ENCODE measurements at places on chromosomes 2 and 18. TPM values are rescaled to one million over a fixed set of nuclear protein-coding genes. Genes with fewer than 3 reads are reported as not detected.

The MC5R gene
- total RNA-seq = 0.61 TPM

The FOXD4L1 gene
- total RNA-seq = 0.24 TPM

The FARSB gene
- 13.5 TPM for total RNA-seq

The AMER3 gene
- under 0.01 TPM for total RNA-seq

The FIGN gene
- total RNA-seq = 0.09 TPM

The GLI2 gene
- 1.8 TPM for total RNA-seq

The HDHD2 gene
- total RNA-seq = 34.1 TPM

The TLX2 gene
- total RNA-seq = 0.19 TPM

The ZAP70 gene
- 160 TPM for total RNA-seq

The RAB17 gene
- 0.33 TPM for total RNA-seq

The CD8A gene
- 181 TPM for total RNA-seq

The PDE11A gene
- total RNA-seq = 0.14 TPM

The FLACC1 gene
- total RNA-seq = 1.7 TPM

The MAPK4 gene
- 6.9 TPM for total RNA-seq

The TTR gene
- total RNA-seq = 1.5 TPM

The VIL1 gene
- 0.14 TPM for total RNA-seq

The CRYGC gene
- total RNA-seq = not detected

The PROKR1 gene
- 0.05 TPM for total RNA-seq

The CNNM3 gene
- total RNA-seq = 5.3 TPM

The KCNJ13 gene
- 0.24 TPM for total RNA-seq

The MYOM1 gene
- 1.1 TPM for total RNA-seq

The CCDC142 gene
- 9.1 TPM for total RNA-seq

The HOXD8 gene
- 1.5 TPM for total RNA-seq

The VWC2L gene
- not detected for total RNA-seq

The ALPI gene
- 0.19 TPM for total RNA-seq

The RPE gene
- total RNA-seq = 40.0 TPM

The IGFBP5 gene
- 6.6 TPM for total RNA-seq

Measured in thymus (tissue), 14 donors.